Central memory CD4-positive, alpha-beta T cell (primary cell): ENCODE measurements at places on chromosomes 7 and 10.
A peak's percentile ranks its signal among the peaks of the same experiment; 100 is the strongest.

- no peak for DNase-seq
Observed at GRCh38 chr7:113004726-113005454, 81.7 kb downstream of the GPR85 start.

DNA sequence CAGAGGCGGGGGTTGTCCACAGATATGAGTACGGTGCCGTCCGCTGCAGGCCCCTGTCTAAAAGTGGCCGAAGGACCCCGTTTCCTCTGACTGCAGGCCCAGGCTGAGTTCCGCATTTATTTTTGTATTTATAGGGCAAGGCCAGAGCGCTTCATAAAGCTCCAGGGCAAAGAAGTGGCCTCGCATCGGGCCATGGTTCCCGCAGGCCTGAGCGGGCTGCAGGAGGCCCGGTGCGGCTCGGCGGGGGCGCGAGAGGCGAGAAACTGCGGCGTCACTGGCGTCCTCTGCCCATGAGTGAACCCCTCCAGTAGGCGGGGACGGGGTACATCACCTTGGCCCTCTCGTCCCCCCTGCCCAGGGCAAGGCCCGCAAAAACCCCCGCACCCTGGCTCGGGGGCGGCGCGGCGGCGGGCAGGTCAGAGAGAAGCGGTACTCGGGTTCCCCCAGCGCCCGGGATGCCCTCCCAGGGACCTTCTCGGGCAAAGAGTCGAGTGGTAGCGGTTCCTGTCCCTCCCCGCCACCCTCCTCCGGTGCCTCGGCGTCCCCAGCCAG lies 355.7 kb downstream of the DNAJB6 start:
- no peak for DNase-seq

GRCh38 chr7:42961170-42961569 lies 29.0 kb downstream of the MRPL32 start:
- no peak for DNase-seq

- DNase-seq: no peak
Observed at GRCh38 chr10:69470463-69471384, 19.5 kb downstream of the TSPAN15 start.

DNA sequence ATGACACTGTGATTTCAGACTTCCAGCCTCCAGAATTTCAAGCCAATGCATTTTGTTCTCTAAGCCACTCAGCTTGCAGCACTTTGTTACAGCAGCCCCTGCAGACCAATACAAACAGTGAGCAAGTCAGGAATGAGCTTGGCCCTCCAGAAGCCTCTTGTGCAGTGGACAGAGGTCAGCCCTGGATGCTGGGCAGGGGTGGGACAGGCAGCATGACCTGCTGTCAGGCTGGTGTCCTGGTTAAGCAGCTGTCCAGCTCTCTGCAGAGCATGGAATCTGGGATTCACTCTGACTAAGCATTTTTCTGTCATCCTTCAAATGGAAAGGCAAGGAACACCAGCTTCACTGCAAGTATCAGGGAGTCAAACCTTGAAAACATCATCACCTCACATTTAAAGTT lies 85.5 kb upstream of the GDF10 start:
- DNase-seq: no peak

GRCh38 chr7:55493408-55493807 lies 78.9 kb downstream of the VOPP1 start:
- no peak for DNase-seq

DNA sequence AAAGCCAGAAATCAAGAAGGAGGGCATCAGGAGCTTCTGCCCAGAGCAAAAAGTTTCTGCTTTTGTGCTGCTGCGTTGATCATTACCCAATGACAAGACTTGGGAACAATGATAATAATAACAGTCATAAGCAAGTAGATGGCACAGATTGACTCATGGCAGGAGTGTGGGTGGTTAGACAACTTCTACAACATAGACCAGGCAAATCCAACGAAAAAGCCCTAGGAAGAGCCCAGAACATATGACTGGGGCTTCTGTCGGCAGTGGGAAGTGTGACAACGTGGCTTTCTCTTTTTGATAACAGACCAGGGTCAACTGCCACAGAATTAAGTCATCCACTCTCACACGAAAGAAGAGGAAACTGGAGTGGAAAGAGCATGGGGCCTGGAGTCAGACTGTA lies 85.4 kb upstream of the TRIL start:
- DNase-seq: no peak

DNA sequence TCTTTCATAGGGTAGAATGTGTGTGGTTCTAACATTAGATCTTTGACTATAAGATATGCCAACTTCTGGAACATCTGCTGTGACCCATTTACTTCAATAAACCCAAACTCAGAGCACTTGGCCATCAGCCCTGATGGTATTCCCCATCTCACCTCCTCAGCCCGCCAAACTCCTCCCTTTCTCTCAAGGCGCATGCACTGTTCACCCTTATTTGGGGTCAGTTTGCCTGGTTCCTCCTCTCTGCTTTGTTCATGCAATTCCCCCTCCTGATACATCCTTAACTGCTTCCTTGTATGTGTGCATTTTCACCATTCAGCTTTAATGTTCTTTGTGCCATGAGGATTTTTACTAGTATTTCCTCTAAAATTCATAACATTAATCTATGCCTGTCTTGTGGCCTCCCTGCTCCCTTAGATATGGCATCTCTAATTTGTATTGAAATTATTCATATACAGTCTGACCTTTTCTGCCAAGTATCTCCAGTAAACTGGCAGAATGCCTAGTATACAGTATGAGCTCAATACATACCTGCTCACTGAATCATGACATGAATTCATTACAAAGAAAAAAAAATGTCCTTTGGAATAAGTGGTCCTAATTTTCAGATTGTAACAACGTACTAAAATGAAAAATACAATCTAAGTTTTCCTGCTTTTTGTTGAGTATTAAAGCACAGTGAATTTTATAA lies 336.8 kb upstream of the IGFBP3 start:
- no peak for DNase-seq

GRCh38 chr10:107244122-107244521 lies 79.6 kb upstream of the SORCS1 start:
- no peak for DNase-seq

GRCh38 chr7:108581655-108582491 lies 12.2 kb downstream of the DNAJB9 start:
- DNase-seq: no peak

- DNase-seq: no peak
Observed at GRCh38 chr7:16409777-16410176, 11.6 kb downstream of the CRPPA start.

DNA sequence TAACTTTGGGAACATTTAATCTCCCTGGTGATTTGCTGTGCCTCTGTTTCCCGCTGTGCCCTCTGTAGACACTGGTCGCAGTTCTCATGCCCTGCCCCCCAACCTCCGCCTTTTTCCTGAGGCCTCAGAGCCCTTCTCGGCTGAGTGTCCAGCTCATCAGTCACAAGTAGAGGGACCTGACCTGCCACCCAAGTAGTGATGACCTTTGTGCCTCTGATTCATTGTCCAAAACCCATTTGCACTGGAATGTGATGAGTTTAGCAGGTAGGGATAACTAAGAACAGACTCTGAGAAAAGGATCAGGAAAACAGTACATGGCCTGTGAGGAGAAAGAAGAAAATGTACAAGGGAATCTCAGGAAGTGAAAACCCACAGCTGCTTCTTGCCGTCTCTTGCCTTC lies 58.8 kb downstream of the LANCL2 start:
- DNase-seq: no peak

DNA sequence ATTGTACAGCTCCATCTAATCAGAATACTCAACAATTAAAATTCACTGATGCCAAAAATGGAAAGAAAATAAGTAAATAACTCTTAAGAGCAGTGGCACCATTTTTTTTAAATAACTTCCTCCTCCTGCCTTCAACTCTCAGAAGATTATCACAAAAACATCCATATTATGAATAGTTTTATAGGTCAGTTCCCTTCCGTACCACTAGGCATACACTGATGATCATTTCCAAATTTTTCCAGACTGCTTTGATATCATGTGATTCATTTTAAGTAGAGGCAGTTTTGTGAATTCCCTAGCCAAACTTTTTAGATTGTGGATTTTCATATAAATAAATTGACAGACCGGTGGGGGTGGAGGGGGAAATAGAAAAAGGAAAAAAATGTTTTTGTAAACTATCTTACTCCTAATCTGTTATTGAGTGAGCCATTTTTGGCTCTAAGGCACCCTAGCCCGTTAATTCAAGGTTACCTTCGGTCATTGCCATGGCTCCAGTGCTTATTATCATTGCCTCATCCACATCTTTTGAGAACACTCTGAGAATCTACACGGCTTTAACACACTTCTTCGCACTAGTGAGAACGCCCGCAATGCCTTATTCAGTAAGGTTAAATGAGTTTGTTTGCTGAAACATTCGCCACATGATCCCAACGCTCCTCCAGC lies 1.0 kb downstream of the FAM107B start:
- DNase-seq: no peak

- no peak for DNase-seq
Observed at GRCh38 chr10:17061418-17061817, 68.2 kb downstream of the CUBN start.

DNA sequence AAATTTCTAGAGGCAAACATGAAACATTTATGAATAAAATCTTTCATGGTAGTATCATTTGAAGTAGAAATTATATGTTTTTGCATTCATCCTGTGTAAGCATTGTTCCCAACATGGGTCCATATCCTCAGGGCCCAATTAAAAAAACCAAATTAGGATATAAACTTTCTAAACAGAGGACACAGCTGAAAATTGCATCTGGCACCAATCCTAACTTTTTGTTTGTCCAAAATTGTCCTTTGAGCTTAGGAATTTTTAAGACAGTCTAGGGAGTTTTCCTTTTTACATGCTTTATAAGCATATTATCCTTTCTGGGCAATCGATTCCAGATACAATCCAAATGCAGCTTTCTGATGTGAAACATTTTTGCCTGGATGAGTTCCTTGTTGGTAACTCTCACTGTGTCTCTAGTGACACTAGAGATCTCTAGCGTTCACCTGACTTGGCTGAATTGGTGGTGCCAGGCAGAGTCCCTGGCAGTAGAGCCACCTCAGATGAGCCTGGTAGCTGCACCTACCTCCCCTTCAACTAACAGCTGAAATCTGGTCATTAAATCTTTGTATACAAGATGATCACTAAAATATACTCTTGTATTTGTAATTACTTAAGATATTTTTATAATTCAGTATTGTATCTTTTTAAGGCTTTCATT lies 137.6 kb upstream of the SAMD8 start:
- DNase-seq: no peak

GRCh38 chr7:99990460-99990852 lies 14.6 kb upstream of the AZGP1 start:
- DNase-seq: no peak

- no peak for DNase-seq
Observed at GRCh38 chr10:22339761-22340328, 5.5 kb upstream of the SPAG6 start.

- no peak for DNase-seq
Observed at GRCh38 chr10:4372601-4373000, 453.4 kb upstream of the AKR1E2 start.

DNA sequence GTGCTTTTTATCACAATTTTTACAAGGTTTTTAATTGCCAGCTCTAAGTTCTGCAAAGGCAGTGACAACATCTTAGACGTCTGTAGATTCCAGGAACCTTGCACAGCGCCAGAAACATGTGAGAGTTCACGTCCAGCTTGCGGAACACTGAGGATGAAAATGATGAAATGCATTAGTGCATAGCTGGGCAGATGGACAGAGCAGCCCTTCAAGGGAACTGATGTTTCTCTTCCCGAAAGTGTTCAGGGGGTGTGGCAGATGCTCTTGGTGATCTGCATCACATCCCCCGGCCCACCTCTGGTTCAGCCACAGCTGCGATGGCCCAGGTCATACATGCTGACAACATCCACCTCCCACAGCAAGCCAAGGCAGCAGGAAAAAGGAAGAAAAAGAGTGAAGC lies 40.9 kb downstream of the ITIH5 start:
- DNase-seq: no peak

DNA sequence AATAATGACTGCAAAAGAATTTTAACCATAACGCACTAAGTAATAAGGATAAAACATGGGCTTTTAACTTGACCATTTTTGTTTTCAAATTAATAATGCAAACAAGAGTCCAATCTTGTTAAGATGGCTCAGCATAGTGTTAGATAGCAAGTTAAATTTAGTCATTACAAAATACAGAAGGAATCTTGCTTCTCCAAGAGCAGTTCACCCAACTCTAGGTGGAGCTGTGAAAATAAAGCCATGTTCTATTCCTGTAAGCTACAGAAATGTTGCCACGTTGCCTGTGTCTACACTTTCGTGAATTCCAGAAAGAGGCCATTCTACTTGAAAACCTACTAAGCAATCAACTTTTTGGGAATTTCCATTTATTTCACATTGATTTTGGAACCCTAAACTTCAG lies 191.9 kb downstream of the SFMBT2 start:
- DNase-seq: no peak

DNA sequence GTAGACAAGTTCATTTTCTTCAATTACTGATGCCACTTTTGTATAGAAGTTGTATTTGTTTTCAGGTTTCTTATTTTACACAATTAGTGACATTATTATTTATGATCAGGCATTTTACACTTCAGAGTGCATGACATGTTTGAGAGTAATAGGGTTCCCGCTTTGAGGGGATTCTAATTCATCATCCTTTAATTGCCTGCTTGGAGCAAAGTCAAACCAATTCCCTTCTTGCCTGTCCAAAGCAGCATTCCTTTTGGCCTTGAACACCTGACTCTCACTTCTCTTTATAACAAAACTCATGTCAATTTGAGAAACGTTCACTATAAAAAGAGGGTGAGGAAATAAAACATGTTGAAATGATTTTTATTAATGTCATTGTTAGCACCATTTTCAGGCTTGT lies 1149.4 kb downstream of the NXPH1 start:
- no peak for DNase-seq

GRCh38 chr10:112232670-112233069 lies 49.1 kb upstream of the GPAM start:
- DNase-seq: no peak

- peak; percentile 63 for DNase-seq
Observed at GRCh38 chr10:119301397-119301796, 94.0 kb downstream of the GRK5 start.

DNA sequence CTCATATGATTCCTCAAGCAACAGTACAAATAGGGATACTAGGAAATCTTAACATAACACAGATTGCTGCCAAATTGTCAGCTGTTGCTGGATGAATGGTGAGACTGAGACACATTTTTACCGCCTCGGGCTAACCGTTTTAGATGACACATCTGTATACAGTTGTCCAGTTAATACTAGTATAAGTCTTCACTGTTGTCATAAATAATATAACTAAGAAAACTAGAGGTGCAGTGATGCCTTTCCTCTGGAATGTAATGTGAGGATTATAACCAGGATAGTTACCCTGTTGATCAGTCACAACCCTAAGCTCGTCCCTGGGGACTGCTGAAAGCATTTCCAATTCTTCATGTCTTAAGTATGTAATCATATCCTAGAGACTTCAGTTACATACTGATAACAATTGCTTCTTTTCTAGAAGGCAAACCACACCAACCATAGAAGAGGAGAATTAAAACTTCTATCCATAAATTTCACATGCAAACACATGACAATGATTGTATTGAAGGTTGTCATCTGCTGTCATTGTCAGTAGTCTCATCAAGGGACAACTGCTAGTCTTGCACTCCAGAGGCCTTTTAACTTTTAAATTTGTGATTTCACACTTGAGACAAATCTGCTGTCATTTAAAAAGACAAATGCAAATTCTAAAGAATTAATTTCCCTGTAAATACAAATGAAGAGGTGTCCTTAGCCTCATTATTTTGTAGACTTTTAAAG lies 100.4 kb upstream of the SEMA3D start:
- no peak for DNase-seq

GRCh38 chr10:14659626-14660196 lies 115.0 kb downstream of the FAM107B start:
- DNase-seq: peak; percentile 14

- no peak for DNase-seq
Observed at GRCh38 chr10:22657024-22657423, 57.4 kb downstream of the PIP4K2A start.

GRCh38 chr10:129438024-129438423 lies 29.0 kb upstream of the MGMT start:
- DNase-seq: no peak
